ENCODE measurements at places on chromosomes 11 and 22.

GRCh38 chr11:34647131-34647530 is 26.2 kb downstream of the EHF start:
- DNase-seq: no peak

DNA sequence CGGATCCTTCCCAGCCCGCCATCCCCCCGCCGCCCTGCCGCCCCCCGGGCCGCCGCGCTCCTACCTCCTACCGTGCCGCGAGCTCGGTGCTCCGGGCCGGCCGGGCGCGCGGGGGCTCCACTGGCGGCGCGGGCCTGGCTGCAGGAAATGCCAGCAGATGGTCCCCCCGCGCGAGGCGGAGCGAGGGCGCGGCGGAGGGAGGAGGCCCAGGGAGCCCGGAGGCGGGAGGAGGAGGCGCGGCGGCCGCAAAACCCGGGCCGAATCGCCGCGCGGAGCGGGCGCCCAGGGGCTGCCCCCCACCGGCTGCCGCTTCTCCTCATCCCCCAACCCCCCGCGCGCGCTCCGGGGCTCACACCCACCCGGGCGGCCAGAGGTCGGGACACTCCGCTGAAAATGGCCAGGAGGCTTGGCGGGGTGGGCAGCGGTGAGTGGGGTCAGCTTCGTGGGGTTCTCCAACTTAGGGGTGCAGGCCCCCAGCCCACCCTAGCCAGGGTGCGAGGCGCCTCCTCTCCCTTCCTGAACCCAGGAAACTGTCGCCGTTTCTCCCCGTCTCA is at the start of gene OSBPL5:
Gene OSBPL5, minus strand, starts transcription at position 159 of the 554 bp plus-strand sequence. CDS start 36,162 bp downstream, outside the sequence.
- peak; percentile 88 for DNase-seq

DNA sequence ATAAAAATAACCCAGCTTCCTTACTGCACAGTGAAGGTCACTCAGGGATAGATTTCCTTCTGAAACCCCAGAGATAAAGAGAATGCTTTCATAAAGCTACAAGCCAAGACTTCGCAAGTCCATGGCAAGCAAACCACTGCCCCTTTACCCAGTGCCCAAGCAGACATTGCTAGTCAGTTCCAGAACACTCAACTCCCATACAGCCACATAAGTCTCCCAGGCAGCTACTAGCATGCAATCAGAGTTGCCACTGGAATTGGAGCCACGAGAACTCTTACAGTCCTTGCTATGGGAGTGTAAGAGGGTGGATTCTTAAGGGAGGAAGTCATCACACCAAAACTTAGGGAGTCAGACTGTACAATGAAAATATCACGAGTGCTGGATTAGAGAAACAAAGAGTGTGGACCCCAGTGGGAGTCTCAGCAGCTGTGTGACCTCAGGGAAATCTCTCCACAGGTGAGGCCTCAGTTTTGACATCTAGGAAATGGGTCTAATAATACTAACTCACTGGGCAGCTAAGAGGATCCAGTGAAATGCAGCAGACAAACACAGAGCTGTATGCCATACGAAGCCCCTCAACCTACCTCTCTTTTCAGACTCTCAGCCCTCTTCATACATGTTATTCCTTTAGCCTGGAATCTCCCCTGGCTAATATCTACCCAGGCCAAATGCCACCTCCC is 526.6 kb downstream of the MN1 start:
- DNase-seq: no peak

GRCh38 chr11:89516496-89516895 is 25.3 kb upstream of the NOX4 start:
- DNase-seq: no peak

DNA sequence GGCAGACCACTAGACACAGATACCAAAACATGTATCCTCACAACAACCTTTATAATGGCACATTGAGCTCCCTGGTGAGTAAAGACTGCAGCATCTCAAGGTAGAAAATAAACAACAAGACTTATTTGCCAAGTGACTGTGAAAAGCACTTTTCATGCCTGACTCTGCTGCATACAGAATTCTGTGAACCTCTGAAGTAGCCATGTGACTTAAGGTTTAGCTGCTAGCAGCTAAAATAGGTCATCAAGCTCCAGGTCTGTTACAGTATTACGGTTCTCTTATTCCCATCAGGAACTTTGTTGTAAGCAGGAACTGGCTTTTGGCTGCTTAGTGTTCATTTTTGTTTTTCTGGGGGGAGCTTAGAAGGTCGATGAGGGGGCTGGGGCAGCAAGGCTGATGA is 139.4 kb downstream of the PAX6 start:
- DNase-seq: no peak

- DNase-seq: no peak
These were observed 804.3 kb downstream of the OPCML start for GRCh38 chr11:132728026-132728425.
